NCI-H460 (cell line): ENCODE measurements at places on chromosomes 4 and X. TPM values are rescaled to one million over a fixed set of nuclear protein-coding genes. Genes with fewer than 3 reads are reported as not detected.

Gene MAGEA9B
- 0.12 TPM in 1 of 2 replicates, not detected in the other for total RNA-seq

Gene ZNF182
- total RNA-seq: 4.4 and 6.6 TPM in 2 replicates

Gene CSN1S1
- total RNA-seq: not detected in 2 replicates

Gene GPC3
- total RNA-seq: not detected in 2 replicates

Gene AKAP14
- total RNA-seq: not detected in 2 replicates

Gene RTL5
- total RNA-seq: 0.37 and 0.46 TPM in 2 replicates

Gene STS
- 1.5 and 1.9 TPM in 2 replicates for total RNA-seq
